Stimulated activated CD4-positive, alpha-beta T cell treated with anti-CD3 and anti-CD28 coated beads, Interleukin-15, amount 100 ng/mL, for 1 hour (primary cell): ENCODE measurements at places on chromosomes 1 and 21.

GRCh38 chr1:234619071-234619480 is 9.1 kb upstream of the IRF2BP2 start:
- no peak for DNase-seq

- no peak for DNase-seq
These were observed 55.0 kb downstream of the KCNJ15 start for GRCh38 chr21:38311765-38312164.

- DNase-seq = no peak
These were observed 79.8 kb upstream of the F3 start for GRCh38 chr1:94621395-94621794.

- peak; percentile 62 for DNase-seq
These were observed 2.7 kb downstream of the SH2D2A start for GRCh38 chr1:156813750-156814570.

DNA sequence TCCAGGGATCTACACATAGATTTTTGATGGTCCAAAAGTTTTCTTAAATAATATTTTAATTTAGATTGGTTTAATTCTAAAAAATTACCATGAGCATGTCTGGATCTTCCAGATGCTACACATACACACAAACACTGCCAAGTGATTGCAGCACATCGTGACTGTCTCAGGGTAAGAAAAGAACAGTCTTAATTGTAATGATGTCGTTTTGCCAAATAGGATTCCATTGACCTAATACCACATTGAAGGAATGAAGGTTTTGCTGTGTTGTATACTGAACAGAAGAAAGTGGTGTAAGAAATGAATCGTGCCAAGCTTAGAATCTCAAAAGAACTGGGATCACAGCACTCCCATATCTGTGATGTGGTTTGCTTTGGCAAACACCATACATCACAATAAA is 633.3 kb upstream of the CAMK1G start:
- DNase-seq = no peak

- DNase-seq = no peak
These were observed 1180.7 kb upstream of the B3GALT2 start for GRCh38 chr1:194367121-194367520.

- DNase-seq = no peak
These were observed 51.2 kb downstream of the EXO1 start for GRCh38 chr1:241899210-241899609.

DNA sequence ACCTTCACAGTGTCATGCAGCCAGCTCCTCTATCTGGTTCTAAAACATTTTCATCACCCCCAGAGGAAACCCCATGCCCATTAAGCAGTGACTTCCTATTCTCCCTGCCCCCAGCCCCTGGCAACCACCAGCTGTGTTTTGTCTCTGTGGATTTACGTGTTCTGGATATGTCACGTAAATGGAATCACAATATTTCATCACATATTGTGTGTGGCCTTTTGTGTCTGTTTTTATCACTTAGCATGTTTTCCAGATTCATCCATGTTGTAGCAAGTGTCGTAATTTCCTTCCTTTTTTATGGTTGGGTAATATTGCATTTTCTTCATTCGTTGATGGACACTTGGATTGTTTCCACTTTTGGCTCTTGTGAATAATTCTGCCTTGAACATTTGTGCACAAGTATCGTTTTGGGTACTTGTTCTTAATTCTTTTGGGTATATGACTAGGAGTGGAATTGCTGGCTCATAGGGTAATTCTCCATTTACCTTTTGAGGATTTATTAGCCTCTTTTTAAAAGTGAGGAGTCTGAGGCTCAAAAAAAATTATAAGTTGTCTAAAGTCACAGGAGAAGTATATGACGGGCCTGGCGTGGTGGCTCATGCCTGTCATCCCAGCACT is 127.0 kb downstream of the MRPS6 start:
- DNase-seq = no peak

GRCh38 chr21:37780991-37781983 is 135.0 kb downstream of the KCNJ6 start:
- no peak for DNase-seq

DNA sequence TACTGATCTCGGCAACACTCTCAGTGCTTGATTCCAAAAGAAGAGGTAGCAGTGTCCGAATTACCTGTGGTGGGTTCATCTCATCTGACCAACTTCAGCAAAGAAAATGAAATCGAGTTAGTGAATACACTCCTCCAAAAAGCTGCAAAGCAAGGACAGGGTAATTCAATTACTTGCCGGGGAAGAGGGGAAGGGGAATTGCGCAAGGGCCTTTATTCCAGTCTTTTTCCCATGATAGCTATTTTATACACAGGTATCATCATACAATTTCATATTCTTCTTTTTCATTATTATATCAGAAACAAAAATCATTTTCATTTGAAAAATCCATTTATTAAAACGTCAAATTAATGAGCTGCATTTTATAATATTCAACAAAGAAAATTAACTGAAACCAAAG is 42.9 kb downstream of the UBR4 start:
- no peak for DNase-seq

DNA sequence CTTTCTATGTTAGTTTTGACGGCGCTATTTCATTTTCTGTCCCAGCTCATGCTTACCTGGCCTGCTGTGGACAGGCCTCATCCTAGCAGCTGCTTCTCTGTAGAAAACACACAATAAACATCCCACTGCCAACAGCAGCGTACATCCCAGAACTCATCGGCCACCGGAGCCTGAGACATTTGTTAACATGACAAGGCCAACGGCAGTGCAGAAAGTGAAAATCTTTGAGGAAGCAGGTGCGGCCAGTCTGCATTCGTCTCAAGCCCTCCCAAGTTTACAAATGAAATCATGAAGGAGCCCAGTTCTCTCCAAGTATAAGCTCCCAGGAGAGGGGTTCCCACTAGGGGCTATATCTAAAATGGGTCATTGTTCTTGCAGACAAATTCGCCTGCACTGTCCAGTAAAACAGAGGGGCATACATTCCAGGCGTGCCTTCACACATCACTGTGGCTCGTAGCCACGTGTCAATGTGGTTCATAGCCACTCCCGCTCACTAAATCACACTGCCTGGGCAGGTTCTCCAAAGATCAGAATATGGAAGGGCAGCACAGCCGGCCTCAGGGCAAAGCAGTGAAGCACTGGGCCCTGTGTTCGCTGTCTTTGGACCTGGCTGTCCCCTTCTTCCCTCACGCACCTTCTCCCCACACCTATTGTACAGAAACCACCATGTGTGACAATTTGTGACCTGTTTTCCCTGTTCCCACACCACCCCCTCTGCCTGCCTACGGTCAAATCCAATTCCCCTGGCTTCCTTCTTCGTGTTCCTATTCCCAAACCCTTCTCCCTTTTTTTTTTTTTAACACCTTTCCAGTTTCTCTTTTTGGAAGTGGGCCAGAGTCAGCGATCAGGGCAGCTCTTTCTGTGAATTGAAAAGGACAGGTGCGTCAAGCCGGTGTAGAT is 27.0 kb upstream of the ABCG1 start:
- no peak for DNase-seq

DNA sequence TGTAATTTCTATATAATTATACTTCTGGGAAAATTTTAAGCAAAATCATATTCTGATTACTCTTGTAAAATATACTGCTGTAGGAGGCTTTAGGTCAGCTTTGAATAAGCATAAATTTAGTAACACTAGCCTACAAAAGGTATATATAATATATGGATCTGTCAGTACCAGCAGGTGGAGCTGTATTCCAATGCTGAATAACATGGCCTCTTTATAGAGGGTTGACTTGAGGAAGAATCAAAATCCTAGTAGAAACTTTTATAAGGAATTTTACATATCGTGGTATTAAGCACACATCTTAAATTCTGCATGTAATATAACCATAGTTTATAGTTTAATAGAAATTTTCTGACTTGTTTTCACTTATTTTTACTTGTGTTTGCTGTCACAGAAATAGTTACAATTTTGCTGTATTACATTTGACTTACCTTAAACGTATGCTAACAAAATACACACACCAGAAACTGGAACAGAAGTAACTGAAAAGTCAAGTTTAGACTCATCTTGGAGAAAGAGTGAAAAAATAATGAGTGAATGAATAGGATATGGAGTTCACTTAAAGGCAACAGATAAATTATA is 79.3 kb downstream of the HMCN1 start:
- DNase-seq = no peak

GRCh38 chr1:33984906-33985565 is 121.2 kb downstream of the HMGB4 start:
- DNase-seq = no peak

DNA sequence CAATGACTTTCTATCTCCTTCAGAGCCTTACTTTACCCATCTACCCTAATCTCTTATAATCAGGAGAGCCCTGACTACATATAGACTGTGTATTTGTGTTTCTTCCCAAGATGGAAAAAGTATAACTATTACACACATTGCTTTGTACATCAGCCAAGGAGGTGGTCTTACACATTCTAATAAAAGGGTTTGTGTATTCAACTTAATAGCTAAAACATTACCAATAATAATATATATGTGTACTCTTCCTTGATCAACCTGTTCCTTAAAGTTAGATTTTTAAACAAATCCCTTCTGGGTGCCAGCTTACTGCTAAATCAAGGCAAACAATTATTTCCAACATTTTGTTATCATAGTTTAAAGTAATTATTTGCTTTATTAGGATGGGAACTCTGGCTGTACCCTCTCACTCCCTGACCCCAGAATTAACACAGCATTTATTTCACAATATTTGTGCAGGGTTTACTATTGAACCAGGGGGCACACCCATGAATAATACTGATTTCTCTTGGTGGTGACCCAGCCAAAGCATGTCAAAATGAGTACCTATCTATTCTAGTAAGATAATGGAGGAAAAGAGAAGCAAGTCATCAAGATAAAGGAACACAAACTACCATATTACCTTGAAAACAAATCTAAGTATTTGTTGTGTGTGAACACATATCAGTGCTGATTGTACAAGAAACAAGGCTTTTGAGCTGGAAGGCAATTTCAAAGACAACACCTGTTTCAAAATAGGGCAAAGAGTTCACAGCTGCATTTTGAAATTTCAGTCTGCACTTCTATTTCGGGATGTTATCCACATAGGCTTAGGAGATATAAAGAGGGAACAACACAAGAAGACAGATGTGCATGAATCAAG is 30.1 kb upstream of the SLC45A3 start:
- DNase-seq = no peak

DNA sequence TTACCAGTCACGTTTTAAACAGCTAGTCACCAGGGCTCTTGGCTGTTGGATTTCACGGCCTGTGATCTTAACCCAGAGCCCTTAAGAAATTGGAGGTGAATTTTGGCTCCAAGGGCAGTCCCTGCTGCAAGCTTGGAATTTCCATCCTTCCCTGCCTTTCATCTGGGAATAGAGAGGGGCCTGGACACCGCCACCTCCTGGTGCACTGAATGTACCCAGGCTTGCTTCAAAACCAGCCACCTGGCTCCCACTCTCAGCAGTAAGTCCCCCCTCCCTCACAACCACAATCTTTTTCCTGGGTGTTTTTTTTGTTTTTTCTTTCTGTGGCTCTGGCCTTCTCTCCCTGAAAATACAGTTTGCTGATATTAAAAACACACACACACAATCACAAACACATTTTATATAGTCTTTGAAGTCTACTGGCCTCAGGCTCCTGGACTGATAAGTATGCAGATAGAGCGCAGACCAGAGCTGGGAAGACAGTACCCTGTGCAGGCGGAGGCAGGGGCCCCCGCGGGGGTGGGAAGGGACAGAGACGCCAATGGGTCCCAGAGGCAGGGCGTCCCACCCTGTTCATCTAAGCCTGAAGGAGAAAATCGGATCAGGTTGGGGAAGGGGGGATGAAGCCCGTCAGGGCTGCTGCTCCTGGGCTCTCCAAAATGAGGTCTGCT is 65.8 kb upstream of the IGSF21 start:
- DNase-seq = no peak

- no peak for DNase-seq
These were observed 64.1 kb downstream of the SETD4 start for GRCh38 chr21:35996217-35996616.
